ENCODE measurements at places on chromosomes 4 and X. TPM values are rescaled to one million over a fixed set of nuclear protein-coding genes. Genes with fewer than 3 reads are reported as not detected.

The SPIN2A gene
- total RNA-seq, result 0.98 TPM

The GAGE12E gene
- total RNA-seq, result not detected

The FRAS1 gene
- 9.3 TPM for total RNA-seq

The PCDH18 gene
- total RNA-seq, result 65.7 TPM

The SORBS2 gene
- 34.5 TPM for total RNA-seq

The SLIT2 gene
- total RNA-seq, result 22.1 TPM

The MUC7 gene
- total RNA-seq, result not detected

DNA sequence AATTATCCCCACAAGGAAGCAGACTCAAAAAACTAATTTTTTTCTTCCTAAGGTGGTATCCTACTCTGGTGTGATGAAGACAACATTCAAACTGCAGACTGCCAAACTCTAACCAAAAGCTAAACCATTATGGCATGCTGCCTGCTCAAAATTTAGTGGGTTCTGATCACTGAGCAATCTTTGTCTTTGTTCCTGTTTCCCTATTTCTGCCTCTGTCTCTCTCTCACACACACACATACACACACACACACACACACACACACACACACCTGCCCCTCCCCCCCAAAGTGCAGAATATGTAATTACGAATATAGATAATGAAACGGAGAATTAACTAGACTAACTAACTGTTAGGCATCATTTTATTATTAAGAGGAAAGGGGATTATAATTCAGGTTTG, 1278.6 kb downstream of the PCDH7 start:
- peak overlapping the region; percentile 10 for H3K4me3 ChIP-seq
- no peaks in the 10 kb centered on the region for H3K27me3 ChIP-seq
- no peak overlapping the region for H3K27ac ChIP-seq
- H3K4me1 ChIP-seq, result no peaks in the 10 kb centered on the region
- H3K36me3 ChIP-seq, result no peaks in the 10 kb centered on the region

- peaks cover 33% of the 10 kb centered on the region for H3K4me1 ChIP-seq
- H3K27me3 ChIP-seq, result no peaks in the 10 kb centered on the region
- no peaks in the 10 kb centered on the region for H3K36me3 ChIP-seq
- H3K27ac ChIP-seq, result no peak overlapping the region
- no peak overlapping the region for H3K4me3 ChIP-seq
These were observed 366.5 kb upstream of the BOD1L1 start for GRCh38 chr4:13994016-13994415.

GRCh38 chrX:135432453-135432852, 10.7 kb downstream of the SMIM10L2A start:
- H3K27ac ChIP-seq, result no peak overlapping the region
- H3K27me3 ChIP-seq, result peaks cover 13% of the 10 kb centered on the region
- H3K36me3 ChIP-seq, result no peaks in the 10 kb centered on the region
- DNase-seq, result no peak

GRCh38 chr4:722169-722725, 16.6 kb downstream of the PCGF3 start:
- H3K4me1 ChIP-seq, result peaks cover 13% of the 10 kb centered on the region
- DNase-seq, result no peak
- no peak overlapping the region for H3K4me3 ChIP-seq
- H3K27me3 ChIP-seq, result no peaks in the 10 kb centered on the region

- H3K4me1 ChIP-seq, result no peaks in the 10 kb centered on the region
- H3K27me3 ChIP-seq, result no peaks in the 10 kb centered on the region
- no peak for DNase-seq
- no peak overlapping the region for H3K4me3 ChIP-seq
These were observed 140.3 kb upstream of the SMAD1 start for GRCh38 chr4:145341381-145341780.

GRCh38 chrX:63013549-63013948, 337.6 kb downstream of the SPIN4 start:
- DNase-seq, result no peak
- no peak overlapping the region for H3K4me3 ChIP-seq
- no peak overlapping the region for H3K27ac ChIP-seq
- H3K27me3 ChIP-seq, result no peaks in the 10 kb centered on the region
- peaks cover 2% of the 10 kb centered on the region for H3K36me3 ChIP-seq

DNA sequence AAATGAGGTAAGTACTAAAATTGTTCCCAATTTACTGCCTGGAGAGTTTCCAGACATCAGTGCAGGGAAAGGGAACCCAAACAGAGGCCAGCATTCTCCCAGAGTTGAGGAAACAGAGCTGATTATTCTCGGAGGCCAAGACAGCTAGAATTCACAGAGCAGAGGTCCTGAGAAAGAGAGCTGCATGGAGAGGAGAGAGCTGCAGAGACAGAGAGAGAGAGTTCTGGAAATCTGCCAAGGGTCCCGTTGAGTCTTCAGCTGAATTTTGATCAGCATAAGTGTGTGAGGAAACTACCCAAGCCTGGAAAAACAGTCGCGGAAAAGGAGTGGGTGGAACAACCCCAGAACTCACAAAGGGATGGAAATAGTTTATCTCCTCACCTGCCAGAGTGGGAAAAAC, 43.8 kb upstream of the GPR173 start:
- no peak overlapping the region for H3K4me3 ChIP-seq
- peaks cover 8% of the 10 kb centered on the region for H3K4me1 ChIP-seq
- H3K27ac ChIP-seq, result no peak overlapping the region
- no peaks in the 10 kb centered on the region for H3K36me3 ChIP-seq

DNA sequence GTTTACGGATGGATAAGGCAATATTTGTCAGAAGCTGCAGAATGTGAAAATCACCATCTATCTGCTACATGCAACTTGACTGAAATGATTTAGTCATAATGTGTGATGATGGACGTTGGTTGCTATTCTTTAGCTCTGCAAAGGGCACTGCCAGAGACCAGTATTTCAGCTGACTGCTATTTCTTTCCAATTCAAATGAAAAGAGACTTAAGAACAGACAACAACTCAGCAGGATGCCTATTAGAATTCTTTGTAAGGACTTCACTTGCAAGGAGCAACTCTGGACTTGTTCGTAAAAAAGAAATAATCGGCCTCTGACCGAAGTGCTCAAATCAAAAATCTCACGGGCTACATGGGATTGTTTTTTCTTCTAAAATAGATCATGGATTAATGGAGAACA, 262.7 kb downstream of the DHX15 start:
- peak overlapping the region; percentile 31 for H3K4me3 ChIP-seq
- H3K36me3 ChIP-seq, result no peaks in the 10 kb centered on the region
- no peak for DNase-seq
- H3K27ac ChIP-seq, result no peak overlapping the region
- H3K4me1 ChIP-seq, result peaks cover 23% of the 10 kb centered on the region

GRCh38 chr4:41258783-41259182, 2.1 kb downstream of the UCHL1 start:
- no peak overlapping the region for H3K27ac ChIP-seq
- peak overlapping the region; percentile 96 for H3K4me3 ChIP-seq
- H3K36me3 ChIP-seq, result peaks cover 11% of the 10 kb centered on the region
- DNase-seq, result no peak
- H3K27me3 ChIP-seq, result peaks cover 6% of the 10 kb centered on the region

- H3K27ac ChIP-seq, result no peak overlapping the region
- peaks cover 33% of the 10 kb centered on the region for H3K27me3 ChIP-seq
- H3K36me3 ChIP-seq, result no peaks in the 10 kb centered on the region
- peaks cover 34% of the 10 kb centered on the region for H3K4me1 ChIP-seq
- H3K4me3 ChIP-seq, result peak overlapping the region; percentile 88
These were observed 1.6 kb upstream of the WWC2 start for GRCh38 chr4:183097231-183098018.

GRCh38 chrX:132146456-132146855, 18.6 kb upstream of the FRMD7 start:
- no peak overlapping the region for H3K4me3 ChIP-seq
- no peaks in the 10 kb centered on the region for H3K27me3 ChIP-seq
- DNase-seq, result no peak
- no peaks in the 10 kb centered on the region for H3K36me3 ChIP-seq
- no peaks in the 10 kb centered on the region for H3K4me1 ChIP-seq

All from neural crest cell (in vitro differentiated cells).